ENCODE measurements at places on chromosomes 12 and 14. TPM values are rescaled to one million over a fixed set of nuclear protein-coding genes. Genes with fewer than 3 reads are reported as not detected.

The RNASE7 gene
- not detected for total RNA-seq

DNA sequence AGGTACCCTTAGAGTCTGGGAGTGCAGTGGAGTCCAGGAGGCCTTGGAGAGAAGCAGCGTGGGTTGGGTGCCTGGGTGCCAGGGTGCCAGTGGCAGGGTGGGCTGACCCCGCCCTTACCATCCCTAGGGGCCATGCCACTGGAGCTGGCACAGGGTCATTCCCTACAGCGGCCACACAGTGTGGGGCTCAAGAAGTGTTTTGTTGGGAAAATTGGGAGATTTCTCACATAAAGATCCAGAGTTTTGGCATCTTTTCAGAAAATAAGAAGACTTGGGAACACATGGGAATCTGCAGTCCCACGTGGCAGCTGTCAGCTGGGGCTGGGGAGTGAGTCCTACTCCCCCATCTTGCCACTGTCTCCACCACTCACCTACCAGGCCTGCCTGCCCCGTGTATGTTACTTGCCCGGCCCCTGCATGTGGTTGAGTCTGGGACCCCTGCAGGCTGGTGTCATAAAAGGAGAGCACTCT lies 4.2 kb downstream of the VASH1 start:
- no peak for DNase-seq

GRCh38 chr14:73242357-73242901 lies 5.1 kb downstream of the PAPLN start:
- DNase-seq, result no peak

GRCh38 chr12:118541934-118542333 lies 165.6 kb downstream of the SUDS3 start:
- no peak for DNase-seq

DNA sequence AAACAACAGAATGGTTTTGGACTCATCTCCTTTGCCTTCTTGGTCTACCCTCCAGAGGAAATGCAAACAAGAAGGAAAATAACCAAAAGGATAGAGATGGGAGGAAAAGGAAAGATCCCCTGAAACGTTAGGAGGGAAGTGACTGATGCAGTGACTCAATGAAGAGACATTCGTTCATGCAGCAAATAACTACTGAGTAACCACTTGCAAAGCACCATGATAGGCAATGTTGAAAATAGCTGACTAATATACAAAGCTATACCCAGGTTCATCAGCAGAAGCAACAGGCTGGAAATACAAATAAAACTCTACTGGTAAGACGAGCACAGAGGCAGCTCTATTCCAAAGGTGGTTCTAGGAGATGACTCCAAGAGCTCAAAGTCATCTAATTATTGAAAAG lies 41.8 kb downstream of the R3HDM2 start:
- no peak for DNase-seq

GRCh38 chr12:32252199-32253073 lies 145.8 kb downstream of the BICD1 start:
- no peak for DNase-seq

The TAS2R46 gene
- 0.95 TPM for total RNA-seq
